ENCODE measurements at places on chromosomes 12 and 14.

DNA sequence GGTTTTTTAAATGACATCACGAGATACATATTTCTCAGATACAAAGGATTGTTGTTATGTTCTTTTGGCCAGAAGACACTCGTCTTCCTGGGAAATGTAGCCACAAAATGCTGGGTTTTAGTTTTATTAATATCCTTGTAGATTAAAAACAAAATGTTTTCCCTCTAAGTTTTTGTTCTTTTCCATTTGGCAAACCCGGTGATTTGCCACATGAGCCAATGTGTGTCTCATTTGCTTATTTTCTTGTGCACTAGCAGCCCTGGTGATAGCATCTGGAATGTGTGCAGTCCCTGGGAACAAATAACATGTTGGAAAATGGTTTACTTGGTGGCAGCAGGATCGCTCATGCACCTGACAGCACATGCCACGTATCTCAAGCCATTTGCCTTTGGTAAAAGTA, 61.0 kb downstream of the HMGA2 start:
- no peak for DNase-seq

DNA sequence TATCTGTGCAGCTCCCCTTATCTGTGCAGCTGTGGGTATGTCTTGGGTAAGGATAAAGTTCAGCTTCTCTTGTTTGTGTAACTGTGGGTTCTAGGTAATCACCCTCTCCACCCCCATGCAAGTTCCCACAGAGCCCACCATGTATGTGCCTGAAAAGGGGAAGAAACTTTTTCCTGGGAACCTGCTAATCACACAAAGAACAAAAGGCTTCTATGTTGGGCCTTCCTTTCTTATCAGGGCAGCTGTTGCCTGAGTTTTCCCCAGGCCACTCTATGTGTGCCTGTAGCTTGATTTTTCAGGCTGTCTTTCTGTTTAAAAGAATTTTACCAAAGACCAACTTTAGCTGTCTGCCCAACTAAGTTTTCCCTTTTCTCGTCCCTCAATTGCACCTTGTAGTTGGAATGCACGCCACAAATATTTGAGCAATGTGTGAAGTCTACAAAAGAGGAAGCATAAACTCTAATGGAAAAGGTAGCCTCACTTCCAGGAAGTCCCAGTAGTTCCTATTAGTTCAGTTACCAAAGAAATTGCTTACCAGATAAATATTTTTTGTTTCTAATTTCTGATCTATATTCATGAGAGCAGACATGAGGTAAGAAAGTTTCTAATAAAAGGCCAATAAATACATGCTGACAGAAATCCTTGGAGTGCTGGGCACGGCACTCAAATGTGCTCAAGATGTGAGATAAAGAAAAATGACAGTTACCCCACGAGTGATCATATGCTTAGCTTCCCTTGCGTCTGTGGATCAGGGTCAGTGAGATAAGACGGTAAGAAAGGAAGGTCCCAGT, 2.7 kb upstream of the GALC start:
- DNase-seq, result no peak

GRCh38 chr14:98195256-98195655, 1076.7 kb downstream of the BCL11B start:
- DNase-seq, result no peak

GRCh38 chr12:56234746-56235436, 5.0 kb downstream of the SLC39A5 start:
- DNase-seq, result no peak

DNA sequence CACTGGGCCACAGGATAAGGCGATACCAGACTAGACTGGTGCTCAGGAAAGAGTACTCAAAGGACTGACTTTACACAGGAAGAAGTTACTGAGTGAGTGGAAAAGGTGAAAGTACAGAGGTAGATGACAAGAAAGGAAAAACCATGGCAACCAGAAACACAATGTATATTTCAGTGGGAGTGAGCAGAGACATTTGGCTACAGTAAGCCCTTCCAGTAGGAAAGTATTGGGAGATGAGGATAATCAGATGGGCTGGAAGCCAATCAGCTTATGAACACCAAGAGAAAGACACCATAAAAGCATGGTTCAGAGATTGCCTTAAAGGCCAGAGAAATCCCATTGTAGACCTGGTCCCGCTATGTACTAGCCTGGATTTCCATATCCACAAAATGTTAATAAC, 51.6 kb downstream of the TMTC1 start:
- DNase-seq, result no peak

- peak; percentile 16 for DNase-seq
Observed at GRCh38 chr14:77707355-77707723, 484 bp downstream of the ALKBH1 start.

DNA sequence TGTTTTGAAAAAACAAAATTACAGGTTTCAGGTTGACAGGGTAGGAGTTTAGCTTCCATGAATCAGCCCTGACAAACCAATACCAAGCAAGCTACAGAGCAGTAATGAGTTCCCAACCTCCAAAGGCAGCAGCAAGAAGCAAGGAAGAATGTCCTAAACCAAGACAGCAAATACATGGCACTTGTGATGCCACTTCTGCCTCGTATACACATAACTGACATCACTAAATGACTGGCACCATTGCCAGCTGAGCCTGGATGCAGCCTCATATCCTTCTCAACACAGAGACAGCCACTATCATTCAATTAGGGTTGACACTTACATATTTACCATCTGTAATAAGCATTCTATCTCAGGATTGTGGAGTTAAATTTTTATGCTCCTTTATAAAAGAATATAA, 35.0 kb upstream of the MDM1 start:
- no peak for DNase-seq

DNA sequence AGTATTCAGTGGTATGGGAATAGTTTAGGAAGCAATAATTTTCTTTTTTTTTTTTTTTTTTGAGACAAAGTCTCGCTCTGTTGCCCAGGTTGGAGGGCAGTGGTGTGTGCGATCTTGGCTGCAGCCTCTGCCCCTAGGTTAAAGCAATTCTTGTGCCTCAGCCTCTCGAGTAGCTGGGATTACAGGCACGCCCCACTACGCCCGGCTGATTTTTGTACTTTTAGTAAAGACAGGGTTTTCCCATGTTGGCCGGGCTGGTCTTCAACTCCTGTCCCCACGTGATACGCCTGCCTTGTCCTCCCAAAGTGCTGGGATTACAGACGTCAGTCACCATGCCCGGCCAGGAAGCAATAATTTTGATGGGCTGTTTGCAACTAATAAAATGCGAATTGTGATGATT, 62.1 kb downstream of the ATG14 start:
- DNase-seq, result no peak

DNA sequence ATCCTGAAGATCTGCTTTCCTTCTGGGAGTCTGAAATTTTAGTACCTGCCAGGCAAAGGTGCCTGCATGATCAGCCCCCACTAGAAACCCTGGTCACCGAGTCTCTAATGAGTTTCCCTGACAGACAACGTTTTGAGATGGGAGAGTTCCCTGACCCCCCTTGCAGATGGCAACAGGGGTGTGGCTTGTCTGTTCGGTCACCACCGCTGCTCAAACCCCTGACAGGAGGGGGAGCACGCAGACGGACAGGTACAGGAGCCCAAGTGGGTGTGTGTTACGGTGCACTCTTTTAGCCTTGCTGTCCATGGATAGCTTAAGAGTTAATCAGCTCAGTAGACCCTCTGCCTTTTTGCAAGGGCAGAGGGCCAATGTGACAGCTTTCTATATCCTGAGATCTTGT, 19.3 kb upstream of the CDKN3 start:
- DNase-seq, result no peak

GRCh38 chr12:9944391-9944790, 12.2 kb upstream of the CLEC2A start:
- DNase-seq, result no peak

DNA sequence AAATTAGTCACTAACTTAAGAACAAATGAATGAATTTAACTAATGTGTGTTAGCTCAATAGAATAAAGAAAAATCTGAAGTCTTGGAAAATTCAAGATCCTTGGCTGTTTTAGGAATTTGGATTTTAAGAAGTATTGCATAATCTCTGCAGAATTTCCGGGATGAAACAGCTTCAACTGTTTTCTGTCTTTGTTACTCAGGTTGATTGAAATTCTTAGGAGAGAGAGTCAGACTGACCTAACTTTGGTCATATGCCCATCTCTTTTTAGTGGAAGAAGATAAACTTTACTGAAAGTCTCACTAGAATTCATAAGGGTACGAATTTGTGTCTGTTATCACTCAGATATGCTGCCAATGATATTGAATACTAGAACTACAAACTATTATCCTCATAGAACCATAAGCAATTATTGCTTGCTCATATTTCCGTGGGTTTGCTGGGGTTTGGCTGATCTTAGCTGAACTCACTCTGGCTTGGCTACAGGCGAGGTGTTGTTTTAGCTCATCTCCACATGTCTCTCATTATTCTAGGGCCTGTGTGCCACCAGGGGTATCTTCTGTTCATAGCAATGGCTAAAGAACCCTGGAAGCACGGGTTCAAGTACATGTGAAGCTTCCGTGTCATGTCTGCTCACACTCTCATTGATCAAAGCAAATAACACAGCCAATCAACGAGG, 257.4 kb upstream of the NOVA1 start:
- no peak for DNase-seq

DNA sequence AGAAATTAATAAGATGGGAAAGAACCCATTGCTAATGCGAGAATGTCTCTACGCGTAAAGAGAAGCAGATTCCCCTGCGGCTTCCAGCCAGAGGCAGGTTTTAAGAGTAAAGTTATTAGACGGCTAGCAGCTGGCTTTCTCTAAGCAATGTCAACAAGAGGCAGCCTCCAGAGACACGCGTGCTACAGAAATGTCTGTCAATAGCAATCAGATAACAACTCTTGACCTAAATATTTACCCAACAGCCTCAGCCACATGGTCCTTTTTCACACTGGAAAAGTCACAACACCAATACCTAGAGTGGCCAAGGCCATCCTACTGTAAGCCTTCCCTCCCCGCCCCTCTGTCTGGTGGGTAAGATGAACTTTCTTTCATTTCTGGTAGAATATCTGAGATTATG, 146.0 kb upstream of the SFSWAP start:
- DNase-seq, result no peak

DNA sequence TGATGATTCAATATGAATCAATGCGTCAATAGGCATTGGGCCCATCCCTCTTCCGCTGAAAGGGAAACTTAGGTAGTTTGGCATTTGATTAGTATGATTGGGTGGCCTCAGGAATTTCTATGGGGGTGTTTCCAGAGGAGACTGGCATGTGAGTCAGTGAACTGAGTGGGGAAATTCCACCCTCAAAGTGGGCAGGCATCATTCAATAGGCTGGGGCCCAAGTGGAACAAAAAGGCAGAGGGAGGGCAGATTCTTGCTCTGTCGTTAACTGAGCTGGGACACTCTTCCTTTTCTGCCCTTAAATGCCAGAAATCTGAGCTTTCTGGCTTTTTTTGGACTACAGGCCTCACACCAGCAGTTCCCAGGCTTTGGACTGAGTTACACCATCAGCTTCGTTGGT, 373.5 kb downstream of the RPS29 start:
- no peak for DNase-seq

DNA sequence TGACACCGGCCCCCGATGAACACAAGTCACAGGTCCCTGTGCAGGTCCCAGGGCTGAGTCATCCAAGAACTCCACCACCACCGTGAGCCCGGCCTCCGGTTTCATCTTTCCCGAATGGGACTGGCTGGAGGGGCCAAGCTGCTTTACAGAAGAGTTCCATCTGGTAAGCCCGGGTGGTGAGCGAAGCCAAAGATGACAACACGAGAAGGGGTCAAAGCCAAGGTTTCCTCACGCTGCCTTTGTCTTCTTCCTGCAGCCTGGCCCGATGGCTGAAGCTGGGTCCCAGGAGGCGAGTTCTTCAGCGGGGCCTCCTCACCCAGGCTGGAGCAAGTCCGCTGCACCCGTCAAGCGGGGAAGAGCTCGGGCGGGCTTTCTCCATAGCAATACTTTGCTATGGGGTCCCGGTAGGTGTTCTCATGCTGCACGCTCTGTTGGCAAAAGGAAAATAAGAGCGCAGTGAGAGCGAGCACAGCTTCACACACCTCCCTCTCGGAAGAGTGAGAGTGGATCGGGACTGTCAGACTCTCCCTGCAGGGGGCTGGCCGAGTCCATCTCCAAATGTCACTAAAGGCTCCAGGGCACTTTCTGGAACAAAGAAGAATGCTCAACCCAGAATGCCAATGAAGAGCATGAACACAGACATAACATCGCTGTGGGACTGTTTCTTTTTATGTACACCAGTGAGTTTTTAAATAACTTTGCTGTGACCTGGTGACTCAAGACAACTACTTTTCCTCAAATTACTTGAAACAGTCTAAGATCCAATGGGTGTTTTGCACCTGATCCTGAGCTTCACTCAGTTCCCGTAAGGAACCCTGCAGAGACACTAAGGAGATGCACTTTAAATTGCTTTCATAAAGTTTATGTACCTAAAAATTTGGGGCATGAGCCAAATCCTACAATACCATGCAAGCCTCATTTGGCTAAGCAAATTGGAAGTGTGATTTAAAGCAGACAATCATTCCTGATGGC, 20.1 kb downstream of the SPRING1 start:
- DNase-seq, result no peak

GRCh38 chr12:124236625-124237031, 58.3 kb upstream of the RFLNA start:
- peak; percentile 91 for DNase-seq

DNA sequence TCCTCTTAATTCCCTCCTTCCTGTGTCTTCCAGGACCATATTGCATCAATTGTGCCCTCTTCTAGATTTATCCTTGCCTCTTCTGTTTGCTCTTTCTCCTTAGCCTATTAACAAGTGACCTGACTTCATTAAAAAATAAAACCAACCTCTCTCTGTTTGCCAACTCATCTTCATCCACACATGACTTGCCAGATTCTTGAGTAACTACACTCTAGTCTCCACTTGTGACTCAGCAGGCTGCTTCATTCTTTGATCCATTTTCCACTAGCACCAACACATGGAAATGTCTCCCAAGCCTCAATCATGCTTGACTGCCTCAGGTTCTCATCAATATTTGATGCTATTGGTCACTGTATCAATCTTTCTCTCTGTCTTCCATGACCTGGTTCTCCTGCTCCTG, 492.4 kb upstream of the TMPO start:
- DNase-seq, result no peak

- DNase-seq, result no peak
Observed at GRCh38 chr14:74575936-74576335, 36.1 kb downstream of the LTBP2 start.

DNA sequence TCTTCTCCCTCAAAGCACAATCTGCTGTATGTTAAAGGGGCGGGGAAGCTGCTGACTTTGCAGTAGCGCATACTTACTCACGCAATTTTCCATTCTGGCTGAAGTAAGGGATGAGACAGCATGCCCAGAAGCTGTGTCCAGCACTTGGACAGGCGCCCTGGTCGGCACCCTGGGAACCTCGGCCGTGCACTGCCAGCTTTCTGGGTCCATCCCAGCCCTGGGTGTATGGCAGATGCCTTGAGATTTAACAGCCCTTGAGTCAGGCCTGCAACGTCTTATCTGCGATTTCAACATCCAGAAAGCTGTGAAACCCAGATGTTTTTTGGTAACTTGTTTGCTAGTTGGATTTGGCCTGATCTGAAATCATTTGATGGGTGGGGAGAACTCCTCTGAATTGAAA, 16.1 kb downstream of the EML1 start:
- DNase-seq, result no peak

GRCh38 chr12:58095002-58095401, 153.6 kb downstream of the ATP23 start:
- DNase-seq, result no peak
